HEK293T (cell line): ENCODE measurements at places on chromosomes 4 and X.

GRCh38 chrX:112233164-112233563 is 150.6 kb upstream of the TRPC5 start:
- no peak for DNase-seq

GRCh38 chr4:72666910-72667309 is 97.9 kb upstream of the ADAMTS3 start:
- DNase-seq = no peak

DNA sequence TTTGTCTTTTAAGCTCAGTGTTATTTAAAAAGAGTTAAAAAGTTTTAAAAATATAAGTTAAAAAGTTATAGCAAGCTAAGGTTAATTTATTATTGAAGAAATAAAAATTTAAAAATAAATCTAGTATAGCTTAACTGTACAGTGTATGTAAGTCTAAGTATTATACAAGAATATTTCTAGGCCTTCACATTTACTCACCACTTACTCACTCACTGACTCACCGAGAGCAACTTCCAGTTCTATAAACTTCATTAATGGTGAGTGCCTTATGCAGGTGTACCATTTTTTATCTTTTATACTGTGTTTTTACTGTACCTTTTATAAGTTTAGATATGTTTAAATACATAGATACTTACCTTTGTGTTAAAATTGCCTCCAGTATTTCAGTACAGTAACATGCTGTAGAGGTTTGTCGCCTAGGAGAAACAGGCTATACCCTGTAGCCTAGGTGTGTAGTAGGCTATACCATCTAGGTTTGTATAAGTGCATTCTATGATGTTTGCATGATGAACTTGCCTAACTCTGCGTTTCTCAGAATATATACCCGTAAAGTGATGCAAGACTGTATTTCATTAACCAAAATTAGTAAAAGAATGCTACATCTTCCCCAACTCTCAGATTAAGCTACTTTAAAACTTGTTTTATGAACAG is 202.9 kb downstream of the CFAP299 start:
- no peak for DNase-seq

DNA sequence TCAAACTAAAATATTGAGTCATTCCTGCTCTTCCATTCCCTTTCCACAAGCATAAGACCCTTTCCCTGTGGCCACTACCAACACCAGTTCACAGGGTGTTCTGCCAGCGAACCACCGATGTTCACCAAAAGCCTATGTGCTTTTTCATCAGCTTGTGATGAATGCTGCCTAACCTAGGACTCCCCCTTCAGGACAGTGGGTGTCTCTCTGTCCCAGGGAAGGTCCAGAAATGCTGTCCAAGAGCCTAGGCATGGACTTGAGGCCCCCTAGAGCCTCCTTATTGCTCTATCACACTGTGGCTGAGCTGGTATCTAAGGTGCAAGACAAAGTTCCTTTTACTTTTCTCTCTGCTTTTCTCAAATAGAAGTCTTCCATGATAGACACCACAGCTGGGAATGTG is 1015.6 kb downstream of the PCDH19 start:
- no peak for DNase-seq

GRCh38 chr4:156374069-156374468 is 420.4 kb upstream of the CTSO start:
- no peak for DNase-seq

DNA sequence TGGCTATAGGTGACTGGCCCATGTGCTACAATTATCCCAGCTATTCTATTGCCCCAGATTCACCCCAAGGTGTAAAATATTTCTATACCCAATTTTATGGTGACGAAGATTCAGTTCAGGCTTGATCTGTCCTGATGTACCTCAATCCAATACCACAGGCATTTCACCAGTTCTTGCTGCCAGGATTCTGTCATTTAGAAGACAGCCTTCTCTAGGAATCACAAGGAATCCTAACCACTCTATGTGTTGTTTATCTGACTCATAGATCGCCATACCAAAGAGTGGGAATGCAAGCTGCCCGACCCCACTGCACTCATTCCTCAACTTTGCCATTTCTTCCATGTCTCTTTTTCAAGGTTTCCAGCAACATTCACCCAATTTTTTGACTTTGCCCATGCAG is 355.0 kb upstream of the EMCN start:
- no peak for DNase-seq

DNA sequence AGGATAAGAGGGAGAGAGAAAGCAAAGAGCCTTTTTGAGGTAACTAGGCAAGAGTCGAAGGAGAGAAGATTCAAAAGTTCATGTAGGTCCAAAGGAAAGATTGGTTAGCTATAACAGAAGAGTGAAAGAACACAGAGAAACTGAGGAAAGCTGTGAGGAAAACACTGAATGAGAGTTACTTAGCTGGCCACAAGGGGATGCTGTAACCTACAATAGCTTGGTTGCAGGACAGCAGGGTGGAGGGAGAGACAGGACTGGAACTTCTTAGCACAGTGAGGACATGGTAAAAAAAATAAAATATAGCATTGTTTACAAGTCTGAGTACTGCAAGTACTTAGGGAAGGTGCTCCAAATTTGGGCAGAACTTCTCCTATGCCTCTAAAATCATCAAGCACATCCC is 48.3 kb downstream of the RAI2 start:
- peak; percentile 57 for DNase-seq

- DNase-seq = no peak
Observed at GRCh38 chr4:119057417-119057816, 78.2 kb upstream of the MYOZ2 start.

- DNase-seq = no peak
Observed at GRCh38 chrX:39591099-39591498, 506.7 kb downstream of the BCOR start.
